Tongue (tissue), 3 donors: ENCODE measurements at places on chromosomes 7 and 10.
A peak's percentile ranks its signal among the peaks of the same experiment; 100 is the strongest.

DNA sequence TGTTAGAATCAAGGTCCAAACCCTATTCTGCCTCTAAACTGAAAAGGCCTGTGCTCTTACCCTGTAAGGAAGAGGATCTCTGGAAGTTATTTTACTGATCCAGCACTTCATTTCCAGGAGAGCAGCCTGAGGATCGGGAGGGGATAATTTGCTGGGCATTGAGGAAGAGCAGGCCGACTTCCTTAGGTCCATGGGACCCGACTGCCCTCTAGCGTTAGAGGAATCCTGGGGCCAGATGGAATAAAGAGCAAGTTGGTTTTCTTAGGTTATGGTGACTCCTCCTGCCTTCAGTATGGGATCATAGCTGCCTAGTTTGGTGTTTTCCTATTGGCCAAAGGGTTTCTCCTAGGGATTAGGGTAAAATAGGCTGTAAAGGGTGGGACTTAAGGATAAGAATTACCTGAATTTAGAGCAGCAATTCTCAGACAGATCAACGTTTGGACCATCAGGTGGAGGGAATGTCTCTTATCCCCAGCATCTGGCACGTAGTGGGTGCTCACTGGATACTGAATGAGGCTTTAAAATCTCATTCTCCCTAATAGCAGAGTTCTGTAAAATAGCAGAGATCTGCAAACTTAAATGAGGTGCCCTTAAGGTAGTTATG lies 40.0 kb upstream of the SORBS1 start:
- DNase-seq, result peak; percentile 95

GRCh38 chr7:158685693-158686092 lies 18.9 kb downstream of the NCAPG2 start:
- DNase-seq, result no peak

GRCh38 chr7:114087653-114088469 lies 169.1 kb upstream of the PPP1R3A start:
- peak; percentile 50 for DNase-seq

GRCh38 chr7:17391366-17391765 lies 92.9 kb downstream of the AHR start:
- DNase-seq, result no peak

DNA sequence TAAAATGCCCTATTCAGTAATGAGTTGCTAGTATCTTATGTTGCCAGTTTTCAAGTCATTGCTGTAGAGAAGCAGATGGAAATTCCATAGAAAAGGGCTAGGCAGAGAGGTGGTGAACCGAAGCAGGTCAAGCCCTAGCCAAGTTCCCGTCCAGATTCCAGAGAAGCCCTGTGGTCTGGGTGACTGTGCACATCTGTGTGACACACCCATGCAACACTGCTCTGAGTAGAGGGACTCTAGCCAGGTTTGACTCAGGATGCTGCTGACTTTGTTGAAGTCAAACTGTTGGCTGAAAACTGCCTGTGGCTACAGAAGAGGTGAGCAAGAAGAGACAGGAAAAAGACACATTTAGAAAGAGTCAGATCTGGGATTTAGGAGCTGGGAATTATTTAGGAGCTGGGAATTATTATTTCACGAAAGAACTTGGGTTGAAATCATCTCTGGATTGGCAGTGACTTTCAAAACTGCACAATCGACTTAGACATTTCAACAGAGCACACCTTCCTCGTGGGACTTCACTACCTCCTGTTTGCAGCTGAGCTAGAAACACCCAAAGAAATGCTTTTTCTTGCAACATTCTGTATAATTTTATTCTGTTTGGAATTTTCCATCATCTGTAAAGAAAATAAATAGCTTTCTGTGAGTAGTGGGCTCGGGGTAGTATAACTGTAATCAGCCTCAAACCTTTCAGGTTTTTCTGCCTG lies 149.1 kb upstream of the PRKCQ start:
- DNase-seq, result peak; percentile 47

DNA sequence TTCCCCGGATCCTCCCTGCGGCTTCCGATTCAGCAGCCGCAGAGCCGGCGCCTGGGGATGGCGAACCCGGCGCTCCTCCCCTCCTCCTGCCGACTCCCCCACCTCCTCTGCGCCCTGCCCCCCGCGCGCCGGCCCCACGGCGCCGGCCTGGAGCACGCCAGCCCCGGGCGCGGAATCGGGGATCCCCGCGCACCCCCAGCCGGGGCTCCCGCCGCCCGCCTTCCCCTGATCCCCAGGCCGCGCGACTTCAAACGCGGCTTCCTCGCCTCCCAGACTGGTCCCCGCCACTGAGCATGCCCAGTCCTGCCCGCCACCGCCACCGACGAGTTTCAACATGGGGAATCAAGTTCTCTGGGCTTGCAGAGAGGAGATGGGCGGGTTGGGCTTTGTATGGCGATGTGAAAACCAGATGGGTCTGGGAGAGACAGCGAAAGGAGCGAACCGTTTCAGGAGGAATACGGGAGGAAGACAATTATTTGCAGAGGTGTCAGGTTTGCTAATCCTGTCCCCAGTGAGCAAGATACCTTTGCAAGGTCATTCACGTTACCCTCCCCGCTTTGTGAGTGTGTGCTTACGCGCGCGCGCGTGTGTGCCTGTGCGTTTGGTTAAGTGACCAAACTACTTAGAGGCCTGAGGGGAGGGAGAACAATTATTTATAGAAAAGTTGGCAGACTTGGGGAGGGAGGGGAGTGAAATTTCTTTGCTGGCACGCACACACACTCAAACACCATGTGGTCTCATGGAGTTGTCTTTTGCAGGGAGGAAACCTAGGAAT lies at the start of gene PANK1:
Gene PANK1, minus strand, starts transcription at position 276 of the 775 bp plus-strand sequence. CDS start 351 bp downstream, outside the sequence.
- peak; percentile 92 for DNase-seq

DNA sequence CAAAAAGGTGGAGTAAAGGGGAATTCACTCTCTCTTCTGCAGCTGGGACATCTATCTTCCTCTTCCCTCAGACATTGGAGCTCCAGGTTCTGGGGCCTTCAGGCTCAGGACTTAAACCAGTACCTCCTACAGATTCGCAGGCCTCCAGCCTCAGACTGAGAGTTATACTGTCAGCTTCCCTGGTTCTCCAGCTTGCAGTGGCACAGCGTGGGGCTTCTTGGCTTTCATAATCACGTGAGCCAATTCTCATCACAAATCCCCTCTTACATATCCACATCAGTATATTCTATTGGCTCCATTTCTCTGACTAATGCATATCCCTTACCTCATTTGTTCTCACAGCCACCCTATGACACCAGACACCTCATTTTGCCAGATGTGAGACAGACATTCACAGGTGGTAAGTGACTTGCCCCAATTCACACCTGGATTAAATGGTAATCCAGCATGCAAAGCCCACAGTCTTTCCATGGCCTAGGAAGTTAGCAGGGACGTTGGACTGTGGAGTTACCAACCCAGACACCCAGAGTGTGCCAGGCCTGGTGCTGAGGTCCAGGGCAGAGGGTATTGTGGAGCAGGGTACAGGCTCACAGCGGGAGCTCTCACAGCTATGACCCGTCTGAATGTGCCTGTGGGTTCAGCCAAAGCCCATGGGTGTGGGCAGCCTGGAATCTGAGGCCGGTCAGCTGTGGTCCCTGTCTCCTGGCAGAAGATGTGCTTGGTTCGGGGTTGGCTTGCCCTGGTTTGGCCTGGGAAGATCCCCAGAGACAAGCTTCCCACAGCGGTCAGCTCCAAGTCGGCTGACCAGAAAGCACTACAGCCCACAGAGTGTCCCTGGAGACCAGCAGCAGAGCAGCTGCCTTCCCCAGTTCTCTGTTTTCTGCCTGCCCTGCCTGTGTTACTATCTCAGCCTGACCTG lies 18.4 kb upstream of the ZCCHC24 start:
- peak; percentile 67 for DNase-seq

GRCh38 chr10:53477313-53477675 lies 704.7 kb upstream of the MBL2 start:
- no peak for DNase-seq

- DNase-seq, result no peak
These were observed 14.0 kb downstream of the FAM241B start for GRCh38 chr10:69643779-69644657.

DNA sequence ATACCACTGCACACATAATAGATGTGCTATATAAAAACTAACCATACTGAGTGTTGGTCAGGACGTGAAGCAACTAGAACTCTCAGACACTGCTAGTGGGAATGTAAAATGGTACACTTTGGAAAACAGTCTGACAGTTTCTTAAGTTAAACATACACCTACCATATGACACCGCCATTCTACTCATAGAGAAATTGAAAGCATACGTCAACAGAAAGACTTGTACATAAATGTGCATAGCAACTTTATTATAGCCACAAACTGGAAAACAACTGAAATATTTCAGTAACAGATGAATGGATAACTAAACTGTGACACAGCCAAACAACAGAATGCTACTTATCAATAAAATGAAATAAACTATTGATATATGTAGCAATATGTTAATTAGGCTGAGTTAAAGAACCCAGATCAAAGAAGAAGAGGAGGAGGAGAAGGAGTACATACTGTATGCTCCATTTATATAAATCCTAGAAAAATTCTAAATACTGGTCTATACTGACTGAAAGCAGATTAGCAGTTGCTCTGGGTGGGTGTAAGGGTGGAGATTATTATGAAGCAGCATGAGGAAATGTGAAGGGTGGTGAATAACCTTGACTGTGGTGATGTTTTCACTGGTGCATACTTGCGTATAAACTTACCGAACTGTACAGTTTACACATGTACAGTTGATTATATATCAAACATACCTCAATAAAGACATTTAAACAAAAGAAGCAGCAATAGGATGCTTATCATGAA lies 48.6 kb downstream of the ARHGAP21 start:
- no peak for DNase-seq

DNA sequence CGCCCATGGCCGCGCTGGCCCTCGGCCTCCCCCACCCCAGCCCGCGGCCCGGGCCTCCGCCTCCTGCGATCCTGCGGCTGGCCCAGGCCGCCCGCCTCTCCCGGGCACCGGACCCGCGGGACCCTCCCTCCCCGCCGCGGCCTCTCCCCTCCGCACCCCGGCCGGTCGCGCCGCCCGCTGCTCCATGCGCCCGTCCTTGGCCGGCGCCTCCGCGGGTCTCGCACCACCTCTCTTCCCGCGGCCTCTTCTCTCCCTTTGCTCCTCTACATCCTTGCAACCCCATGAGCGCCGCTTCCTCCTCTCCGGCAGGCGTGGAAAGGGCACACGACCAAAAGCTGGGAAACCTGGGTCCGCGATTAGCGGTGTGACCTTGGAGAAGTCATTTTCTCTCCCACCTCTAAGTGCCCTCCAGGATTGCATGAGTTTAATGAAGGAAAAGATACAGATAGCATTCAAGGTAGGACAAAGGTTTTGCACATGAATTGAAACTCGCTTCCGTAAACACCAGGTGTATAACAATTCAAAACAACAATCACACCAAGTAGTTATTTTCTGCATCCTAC lies 448 bp upstream of the SRPK2 start:
- DNase-seq, result peak; percentile 74

GRCh38 chr7:147298611-147299043 lies 1182.0 kb downstream of the CNTNAP2 start:
- DNase-seq, result peak; percentile 34

DNA sequence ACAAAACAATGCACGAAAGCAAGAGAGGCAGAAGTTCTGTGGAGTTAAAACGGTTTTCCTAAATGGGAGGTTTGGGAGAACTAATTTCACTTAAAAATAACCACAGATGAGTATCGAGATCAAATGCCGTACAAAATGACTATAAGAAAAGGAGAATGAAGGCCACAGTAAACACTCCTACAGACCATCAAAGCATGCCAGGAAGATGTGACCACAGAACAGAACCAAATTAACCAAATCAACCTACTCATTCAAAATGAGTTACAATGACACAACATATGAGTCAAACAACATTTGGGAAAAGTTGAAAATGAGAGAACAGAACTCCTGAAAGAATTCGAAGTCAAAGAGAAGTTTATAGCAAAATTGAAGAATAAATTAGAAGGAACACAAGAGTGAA lies 24.3 kb upstream of the DOCK1 start:
- no peak for DNase-seq

GRCh38 chr10:100148353-100149211 lies 37.2 kb downstream of the ERLIN1 start:
- DNase-seq, result no peak

GRCh38 chr7:142873871-142874270 lies 11.7 kb downstream of the TRPV6 start:
- no peak for DNase-seq

GRCh38 chr10:72311667-72312066 lies 37.9 kb downstream of the DDIT4 start:
- DNase-seq, result no peak

- no peak for DNase-seq
These were observed 645.5 kb upstream of the PCDH15 start for GRCh38 chr10:55446441-55447002.

- no peak for DNase-seq
These were observed 83.3 kb upstream of the KLF6 start for GRCh38 chr10:3868271-3868664.

DNA sequence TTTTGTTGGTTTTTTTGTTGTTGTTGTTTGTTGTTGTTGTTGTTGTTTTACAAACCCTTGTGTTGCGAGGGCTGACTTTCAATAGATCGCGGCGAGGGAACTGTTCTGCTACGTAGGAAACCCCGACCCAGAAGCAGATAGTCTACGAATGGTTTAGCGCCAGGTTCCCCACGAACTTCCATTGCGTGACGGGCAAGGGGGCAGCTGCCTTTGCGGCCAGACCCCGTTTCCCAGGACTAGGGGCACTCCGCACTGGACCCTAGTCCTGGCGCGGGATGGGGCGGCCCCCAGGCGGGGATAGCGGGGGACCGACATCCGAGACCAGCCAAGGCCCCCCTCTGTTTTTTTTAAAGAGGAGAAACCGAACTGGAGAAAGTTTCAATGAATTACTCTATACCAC lies 119.6 kb downstream of the LRRTM3 start:
- no peak for DNase-seq

DNA sequence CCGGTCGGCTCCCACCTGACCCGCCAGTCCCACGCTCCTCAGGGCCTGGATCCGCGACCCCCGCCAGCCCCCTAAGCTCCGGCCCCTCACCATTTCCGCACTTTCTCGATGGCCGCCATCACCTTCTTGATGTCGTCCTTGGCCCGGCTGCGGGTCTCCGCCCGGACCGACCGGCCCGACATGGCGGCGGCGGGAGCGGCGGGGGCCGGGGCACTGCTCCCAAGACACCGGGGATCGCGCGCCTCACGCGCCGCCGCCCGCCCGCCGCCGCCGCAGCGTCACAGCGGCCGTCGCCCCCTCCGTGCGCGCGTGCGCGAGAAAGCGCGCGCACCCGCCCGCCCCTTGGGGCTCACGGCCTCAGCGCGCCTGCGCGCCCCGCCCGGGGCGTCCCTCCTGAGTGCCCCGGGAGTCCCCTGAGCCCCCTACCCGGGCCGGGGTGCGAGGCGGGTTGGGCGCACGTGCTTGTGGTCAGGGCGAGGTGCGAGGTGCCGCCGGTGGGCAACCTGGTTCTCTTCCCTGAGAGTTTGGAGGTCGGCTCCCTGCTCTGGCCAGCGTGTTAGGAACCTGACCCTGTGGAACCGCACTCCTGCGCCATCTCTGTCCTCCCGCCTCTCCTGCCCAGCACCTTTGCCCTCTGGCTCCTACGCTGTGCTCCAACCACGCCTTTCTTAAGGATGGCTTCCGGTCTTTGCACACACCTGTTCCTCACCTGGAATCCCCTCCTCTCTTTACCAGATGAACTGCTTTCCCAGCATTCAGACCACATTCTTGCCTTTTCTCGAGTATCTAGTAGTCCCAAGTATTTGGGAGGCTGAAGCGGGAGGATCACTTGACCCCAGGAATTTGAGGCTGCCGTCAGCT lies at the start of gene BCL7B:
Gene BCL7B, minus strand, starts transcription at position 294 of the 861 bp plus-strand sequence. Its CDS starts 112 bp downstream, at position 182.
- DNase-seq, result peak; percentile 77
